HEK293T (cell line): ENCODE measurements at places on chromosomes 7 and 10.

DNA sequence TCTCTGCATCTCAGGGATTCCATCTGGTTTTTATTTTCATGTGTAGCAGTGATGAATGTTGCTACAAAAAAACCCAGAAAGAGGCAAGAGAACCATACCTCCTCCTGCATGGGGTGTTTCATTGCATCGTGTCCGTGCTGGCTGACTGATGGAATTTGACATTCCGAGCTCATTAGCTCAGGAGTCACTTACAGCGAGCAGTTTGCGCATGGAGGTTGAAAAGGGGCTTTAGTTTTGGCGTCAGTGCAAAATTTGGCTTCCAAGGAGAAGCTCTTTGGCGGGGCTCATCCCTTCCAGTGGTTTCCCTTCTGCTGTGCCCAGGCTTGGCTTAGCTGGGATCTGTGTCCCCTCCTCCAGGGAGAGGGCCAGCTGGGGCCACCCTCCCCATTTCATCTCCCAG, 25.8 kb downstream of the EMX2 start:
- DNase-seq: no peak

- DNase-seq: peak; percentile 53
Measured at GRCh38 chr10:45373576-45374349, at the start of gene ALOX5. ALOX5 (plus strand) TSS chr10:45374216; CDS start chr10:45374280, 64 bp downstream.

DNA sequence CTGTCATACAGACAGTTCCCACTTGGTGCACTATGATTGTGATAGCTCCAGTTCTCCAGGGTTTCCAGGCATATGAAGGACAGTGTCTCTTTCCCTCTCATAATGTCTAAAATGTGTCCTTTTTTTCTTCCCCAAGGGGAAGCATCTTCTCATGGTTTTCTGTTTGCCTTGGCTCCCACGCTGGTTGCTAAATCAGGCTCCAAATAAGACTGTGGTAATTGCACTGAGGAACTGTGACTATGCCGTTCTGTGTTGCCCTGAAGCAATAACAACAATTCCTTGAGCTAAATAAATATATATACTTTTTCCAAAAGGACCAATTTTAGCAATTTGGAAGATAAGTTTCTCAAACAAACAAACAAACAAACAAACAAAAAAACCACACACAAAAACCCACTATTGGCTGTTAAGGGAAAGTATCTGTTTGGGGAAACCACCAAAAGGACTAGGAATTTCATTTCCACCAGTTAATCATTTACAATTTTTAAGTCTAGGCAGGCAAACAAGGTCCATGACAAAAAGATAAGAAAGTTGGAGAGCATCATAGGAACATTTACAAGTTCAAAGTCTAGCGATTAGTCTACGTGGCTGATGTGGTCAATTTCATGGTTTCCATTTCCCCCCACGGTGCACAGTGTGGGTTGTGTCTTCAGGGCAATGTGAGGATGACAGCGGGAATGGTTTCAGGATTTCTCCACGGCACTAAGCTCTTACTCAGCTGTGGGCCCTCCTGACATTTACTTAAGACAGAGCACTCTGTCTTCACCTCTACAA, 62.4 kb downstream of the THNSL1 start:
- DNase-seq: no peak

GRCh38 chr10:106857213-106857612, 307.3 kb downstream of the SORCS1 start:
- DNase-seq: no peak

DNA sequence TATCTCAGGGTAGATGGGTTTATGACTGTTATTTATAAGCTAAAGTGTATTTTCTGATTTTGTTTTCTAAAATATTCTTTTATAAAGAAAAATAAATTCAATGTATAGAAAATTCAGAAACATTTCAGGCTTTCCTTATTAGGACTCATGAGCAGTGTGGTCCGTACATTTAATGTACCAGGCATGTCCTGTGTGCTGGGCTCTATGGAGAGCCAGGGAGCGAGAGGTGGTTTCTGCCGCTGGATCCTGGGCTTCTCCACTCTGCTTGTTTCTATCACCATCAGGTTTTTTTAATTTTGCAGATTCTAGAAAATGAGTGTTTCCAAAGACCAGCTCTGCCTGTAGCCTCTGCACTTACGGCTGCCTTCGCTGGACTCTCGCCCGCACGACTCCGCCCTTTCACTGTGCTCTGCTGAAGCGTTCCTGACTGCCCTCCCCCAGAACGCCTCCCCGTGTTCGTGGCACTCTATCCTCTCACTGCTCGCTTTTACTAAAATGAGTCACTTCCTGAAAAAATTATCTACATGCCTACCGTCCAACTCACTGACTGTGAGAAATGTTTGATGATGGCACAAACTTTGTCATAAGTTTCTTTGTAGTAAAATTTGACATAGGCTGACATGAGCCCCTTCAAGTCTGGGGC, 188.5 kb downstream of the ZMYND11 start:
- no peak for DNase-seq

GRCh38 chr7:123828805-123829204, 16.2 kb upstream of the HYAL4 start:
- no peak for DNase-seq

DNA sequence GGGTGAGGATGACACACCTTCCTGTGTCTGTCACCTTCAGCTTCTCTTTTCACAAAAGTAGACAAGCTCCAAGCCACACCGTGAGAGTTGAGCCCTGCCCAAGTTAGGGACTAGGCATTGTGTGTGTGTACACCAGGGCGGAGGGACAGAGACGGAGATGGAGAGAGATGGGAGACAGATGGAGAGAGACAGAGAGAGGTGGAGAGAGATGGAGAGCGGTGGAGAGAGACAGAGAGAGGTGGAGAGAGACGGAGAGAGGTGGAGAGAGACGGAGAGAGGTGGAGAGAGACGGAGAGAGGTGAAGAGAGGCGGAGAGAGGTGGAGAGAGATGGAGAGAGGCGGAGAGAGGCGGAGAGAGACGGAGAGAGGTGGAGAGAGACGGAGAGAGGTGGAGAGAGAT, 207.0 kb downstream of the DNAJB6 start:
- no peak for DNase-seq

- DNase-seq: no peak
Measured at GRCh38 chr7:139455789-139456188, 27.7 kb downstream of the KLRG2 start.

GRCh38 chr7:33423646-33424020, 294.3 kb downstream of the BBS9 start:
- DNase-seq: no peak

DNA sequence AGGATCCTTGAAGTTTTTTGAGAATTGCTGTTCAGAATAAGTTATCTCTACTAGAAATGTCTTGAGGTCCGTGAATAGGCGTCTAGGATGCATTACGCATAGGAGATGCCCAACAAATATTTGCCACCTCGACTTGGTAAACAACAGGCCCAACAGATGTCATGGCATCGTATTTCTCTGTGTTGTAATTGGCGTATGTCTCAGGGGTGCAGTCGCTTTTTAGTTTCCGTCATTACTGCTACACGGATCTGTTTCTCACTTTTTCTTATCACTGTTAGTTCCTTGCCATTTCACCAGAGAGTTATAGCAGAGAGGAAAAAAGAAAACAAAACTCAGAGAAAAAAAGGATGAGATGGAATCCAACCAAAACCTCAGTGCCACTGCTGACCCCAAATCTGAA, 73.0 kb upstream of the SFMBT2 start:
- DNase-seq: no peak

- no peak for DNase-seq
Measured at GRCh38 chr7:37598824-37599223, 84.7 kb upstream of the GPR141 start.

DNA sequence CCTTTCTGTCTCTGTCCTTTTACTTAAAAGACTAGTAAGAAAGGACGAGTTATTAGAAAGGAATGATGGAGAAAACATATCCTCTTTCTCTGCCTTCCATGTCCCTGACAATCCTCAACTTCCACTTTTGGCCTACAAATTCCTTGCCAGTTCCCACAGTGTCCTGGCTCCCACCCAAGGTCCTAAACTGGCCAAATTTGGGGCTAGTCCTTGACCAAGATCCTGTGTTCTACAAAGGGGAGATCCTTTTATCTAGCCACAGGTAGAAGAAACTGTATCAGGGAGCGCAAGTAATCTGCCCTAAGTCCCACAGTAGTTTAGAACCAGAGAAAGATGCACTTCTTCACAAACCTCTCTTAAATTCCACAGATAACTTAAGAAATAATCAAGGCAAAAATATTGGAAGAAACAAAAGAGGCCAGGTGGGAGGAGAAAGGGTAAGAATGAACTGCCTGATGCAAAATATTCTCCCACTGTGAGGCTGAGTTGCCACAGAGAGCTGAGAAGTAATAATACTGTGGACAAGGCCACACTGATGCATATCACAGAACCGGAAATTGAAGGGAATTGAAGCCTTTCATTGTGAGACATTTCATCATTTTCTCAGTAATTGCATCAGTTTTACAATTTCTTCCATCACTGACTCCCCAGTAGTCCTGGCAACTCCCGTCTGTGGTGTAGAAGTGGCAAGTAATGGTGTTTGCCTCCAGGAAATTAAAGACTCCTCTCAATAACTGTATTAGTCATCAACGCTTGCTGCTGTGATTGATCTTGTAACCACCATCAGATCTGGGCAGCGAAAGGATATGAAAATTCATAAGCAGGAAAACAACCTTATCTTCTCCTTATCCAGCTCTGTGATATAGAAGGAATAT, 47.2 kb downstream of the DNAJC12 start:
- no peak for DNase-seq

DNA sequence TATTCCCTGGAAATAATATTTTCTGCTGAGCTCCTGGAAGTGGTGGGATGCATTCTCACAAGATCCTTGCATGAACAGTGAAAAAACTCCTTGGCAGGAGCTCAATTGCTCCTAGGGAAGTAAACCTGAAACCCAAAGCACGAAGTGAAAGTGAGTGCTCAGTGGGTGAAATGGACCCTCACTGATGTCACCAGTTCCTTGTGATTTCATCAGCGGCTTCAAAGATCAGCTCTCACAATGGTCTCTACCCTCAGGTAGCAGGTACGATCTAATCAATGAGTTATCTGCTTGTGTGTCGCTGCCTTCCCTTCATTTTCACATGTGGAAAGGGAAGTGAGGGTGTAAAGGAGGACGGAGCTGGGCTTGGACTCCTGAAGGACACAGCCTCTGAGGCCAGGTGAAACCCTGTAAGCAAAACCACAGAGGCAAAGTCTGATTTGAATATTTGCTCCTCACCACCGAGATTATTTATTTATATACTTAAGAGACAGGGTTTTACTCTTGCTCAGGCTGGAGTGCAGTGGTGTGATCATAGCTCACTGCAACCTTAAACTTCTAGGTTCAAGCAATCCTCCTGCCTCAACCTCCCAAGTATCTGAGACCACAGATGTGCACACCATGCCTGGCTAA, 255.4 kb upstream of the LYZL1 start:
- DNase-seq: no peak

- DNase-seq: no peak
Measured at GRCh38 chr10:100735337-100736143, 9.8 kb upstream of the PAX2 start.

DNA sequence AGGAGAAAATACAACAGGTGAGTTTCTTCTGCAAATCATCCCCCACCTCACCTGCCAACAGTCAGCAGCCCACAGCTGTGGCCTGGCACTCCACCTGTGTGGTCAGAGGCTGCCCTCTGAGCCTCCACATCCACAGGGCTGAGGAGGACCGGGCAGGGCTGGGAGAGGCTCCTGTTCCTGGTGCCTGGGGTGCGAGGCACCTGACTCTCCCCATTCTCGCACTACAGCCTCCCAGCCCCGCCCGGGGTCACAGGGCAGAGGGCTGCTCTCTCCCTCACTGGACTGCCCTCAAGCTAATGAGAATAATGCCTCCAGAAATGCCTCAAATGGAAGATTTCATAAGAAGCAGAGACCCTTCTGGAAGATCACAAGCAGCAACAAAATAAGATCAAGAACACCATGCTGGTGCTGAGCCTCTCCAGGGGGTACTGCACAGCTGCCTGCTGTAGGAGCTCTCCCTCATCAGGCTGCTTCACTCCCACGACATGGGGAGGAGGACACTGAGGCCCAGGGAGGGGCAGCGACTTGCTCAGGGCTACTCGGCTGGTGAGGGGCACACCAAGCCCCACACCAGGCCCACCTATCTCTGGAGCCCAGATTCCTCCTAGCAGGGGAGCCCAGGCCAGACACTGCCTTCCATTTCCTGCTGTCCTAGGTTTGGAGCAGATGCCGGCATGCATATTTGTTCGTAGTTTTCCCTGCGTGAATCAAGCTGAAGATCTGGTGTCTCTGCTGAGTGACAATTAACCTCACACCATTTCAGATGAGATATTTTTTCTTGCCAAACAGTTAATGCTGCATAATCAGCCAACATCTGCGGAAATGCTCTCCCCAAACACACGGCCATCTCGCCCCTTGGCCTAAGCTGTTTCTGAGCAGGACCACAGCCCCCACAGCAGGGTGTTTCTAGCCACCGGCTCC, 76.5 kb downstream of the FAM53B start:
- DNase-seq: no peak

GRCh38 chr7:121442845-121443244, 46.7 kb upstream of the FAM3C start:
- DNase-seq: no peak

DNA sequence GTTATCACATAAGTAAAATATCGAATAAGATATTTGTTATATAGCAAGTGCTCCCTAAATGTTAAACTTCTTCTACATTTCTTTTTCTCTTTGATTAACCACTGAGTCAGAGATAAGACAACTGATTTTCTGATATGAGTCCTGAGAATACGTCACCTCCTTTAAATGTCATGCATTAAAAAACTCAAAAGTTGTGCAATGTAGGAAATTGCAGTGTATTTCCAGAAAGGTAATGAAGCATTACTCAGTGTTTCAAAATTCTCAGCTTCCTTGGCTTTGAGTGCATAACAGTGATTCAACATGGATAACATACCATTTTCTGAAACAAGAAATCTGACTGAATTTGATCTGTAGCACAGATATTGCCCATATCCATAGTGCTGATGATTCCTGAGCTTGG, 155.8 kb downstream of the BMPER start:
- no peak for DNase-seq

DNA sequence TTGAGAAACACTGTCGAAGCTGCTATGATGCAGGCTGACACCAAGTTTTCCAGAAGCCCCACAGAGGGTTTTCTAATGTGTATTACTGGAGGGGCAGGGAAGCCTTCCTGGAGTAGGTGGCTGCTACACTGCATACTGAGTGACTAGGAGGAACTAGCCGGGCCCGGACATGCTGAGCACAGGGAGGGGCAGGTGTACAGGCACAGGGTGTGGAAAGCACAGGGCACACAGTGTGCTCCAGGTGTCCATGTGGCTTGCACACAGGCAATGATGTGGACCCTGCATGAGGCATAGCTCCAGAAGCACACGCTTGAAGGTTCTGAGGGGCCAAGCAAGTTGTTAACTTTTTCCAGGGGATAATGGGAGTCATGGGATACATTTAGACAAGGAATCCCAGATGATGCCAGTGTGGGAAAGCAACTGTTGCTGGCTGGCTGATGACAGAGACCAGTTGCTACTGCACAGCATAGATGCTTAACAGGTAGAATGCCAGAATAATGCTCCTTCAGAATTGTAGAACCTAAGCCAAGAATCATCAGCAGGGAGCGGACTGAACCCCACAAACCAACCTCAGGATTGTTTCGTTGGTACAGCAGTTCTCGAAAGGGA, 14.6 kb downstream of the DHX32 start:
- no peak for DNase-seq

DNA sequence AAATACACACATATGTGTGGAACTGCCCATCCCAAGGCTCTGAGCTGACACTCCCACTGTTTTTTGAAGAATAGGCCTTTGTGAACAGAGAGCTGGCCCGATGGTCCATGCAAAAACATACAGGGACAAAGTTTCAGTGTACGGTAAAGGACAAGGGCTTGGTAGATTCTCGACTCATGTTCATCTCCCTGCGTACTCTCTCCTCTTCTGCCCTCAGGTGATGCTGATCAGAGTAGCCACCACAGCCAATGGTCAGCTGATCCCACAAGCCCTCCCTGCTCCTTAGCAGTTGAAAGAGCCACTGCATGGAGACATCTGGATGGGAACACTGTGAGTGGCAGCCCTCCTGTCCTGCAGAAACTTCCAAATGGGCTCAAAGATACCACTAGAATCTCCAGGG, 23.1 kb upstream of the C10orf71 start:
- DNase-seq: no peak
